ENCODE measurements at places on chromosomes 7 and 10.
A peak's percentile ranks its signal among the peaks of the same experiment; 100 is the strongest.

DNA sequence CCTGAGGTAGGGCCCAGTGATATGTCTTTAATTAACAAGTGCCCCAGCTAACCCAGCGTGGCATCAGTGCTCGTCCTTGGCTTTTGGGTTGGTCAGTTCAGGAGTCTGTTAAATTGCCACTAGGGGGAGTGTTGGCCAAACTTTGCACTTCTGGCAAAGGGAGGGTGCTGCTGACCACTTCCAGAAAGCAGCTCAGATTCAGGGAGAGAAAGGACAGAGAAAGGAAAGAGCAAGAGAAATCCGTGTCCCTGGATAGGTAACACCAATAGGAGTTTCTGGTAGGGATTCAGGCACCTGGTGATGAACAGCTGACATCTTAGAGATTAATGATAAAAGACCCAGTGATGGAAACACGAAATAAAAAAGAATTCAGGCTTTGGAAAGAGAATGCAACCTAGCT is 243.1 kb upstream of the AOAH start:
- peak; percentile 19 for DNase-seq

- peak; percentile 1 for DNase-seq
Measured at GRCh38 chr7:108875139-108875538, 305.5 kb downstream of the DNAJB9 start.

GRCh38 chr7:26863518-26864308 is 677 bp downstream of the SKAP2 start:
- no peak for DNase-seq

DNA sequence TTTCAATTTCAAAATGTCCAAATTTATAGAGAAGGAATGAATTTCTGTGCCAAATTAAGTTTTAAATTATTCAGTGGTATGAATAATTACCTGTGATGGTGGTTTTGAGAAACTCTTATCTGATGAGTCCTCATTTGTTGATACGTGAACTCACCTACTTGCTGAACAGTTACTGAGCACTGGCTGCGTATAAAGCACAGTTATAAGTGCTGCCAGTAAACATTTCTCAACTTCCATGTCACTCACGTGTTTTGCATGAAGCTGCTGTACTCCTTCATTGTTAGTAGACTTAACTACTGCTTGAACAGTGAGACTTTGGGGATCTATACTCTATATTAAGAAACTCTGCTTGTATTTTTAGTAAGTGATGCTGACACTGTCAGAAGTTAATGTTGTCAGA is 269.1 kb upstream of the FZD8 start:
- DNase-seq = no peak

GRCh38 chr10:90430186-90430585 is 427.7 kb downstream of the HTR7 start:
- no peak for DNase-seq

DNA sequence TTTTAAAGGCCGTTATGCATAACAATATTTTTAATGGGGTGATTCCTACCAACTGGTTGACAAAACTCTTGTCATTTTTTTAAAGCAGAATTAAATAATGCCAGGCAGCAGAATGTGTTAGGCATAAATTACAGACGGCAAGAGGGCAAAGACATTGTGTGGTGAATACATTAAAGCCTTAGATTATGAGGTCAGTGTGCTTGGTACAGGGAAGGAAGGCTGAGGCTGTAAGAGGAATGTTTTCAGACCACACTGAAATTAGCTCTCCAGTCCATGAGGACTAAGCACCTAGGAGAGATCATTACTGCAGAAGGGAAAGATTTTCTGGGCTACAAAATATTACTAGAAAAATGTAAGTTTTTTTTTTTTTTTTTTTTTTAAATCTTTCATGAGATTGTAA is 312.8 kb upstream of the PRKCQ start:
- DNase-seq = no peak
